ENCODE measurements at places on chromosomes 12 and 14.

DNA sequence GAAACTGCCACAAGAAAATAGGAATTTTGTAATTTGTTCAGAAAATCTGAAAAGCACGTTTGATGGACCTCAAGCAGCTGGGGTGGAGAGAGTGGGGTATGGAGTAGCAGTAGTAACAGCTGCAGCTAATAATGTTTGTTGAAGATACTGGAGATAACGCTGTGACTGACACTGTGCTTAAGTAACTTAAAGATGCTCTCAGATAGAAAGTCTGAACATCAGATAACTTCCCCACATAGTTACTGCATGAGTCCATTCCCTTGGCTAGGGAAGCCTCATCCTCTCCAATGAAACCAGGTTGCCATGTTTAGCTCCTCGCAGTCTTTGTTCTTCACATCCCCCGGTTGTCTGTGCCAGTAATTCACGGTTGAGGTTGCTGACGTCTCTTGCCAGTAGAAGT is 24.9 kb downstream of the RMST start:
- DNase-seq, result no peak

DNA sequence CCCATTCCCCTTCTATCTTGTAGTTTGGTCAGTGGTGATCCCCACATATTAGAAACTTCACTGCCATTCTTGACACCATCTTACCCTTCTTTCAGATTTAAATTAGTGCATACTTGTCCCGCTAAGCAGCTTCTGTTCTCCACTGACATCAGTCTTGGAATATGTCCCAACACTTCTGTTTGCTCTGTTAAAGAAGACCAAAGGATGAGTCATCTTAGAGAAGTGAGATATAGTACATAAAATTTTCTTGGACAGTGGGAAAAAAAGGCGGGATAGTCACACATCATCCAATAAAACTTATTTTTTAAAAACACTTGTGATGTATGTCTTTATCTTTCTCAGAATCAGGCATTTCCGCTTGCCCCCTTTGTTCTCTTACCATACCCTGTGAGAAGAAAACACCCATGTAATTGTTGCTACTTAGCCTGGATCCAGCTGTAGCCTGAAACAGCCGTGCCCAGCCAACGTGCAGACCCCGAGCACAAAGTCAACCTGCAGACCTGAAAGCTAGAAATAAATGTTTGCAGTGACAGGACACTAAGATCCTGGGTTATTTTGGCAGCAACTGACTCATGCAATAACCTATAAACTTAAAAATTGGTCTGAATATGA is 100.1 kb upstream of the PDE3A start:
- DNase-seq, result no peak

- no peak for DNase-seq
These were observed 142.0 kb downstream of the KTN1 start for GRCh38 chr14:55722054-55722453.

DNA sequence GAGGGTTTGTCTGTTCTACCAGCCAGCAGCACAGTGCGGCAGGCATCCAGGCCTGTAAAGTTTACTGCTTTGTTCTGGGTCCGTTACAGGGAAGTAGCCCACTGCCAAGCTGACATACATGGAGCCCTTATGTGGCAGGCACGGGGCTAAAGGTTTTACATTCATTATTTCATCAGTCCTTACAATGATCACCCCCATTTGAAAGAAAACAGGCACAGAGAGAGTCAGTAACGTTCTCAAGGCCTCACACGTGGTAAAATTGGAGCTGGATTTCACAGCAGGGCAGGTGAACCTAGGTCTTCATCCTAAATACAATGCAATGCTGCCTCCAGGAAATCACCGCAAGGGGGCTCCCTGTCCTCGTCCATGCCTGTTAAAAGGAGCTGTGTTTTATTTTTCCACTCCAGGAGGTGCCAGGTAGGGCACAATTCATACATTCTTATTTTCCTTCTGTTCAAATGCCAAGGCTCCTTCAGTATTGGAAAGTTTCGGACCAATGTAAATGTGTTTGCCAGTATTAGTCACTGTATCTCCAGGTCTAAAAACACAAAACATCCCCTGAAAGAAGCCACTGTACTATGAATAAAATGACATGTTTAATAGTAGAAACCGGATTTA is 172.2 kb upstream of the GZMB start:
- DNase-seq, result no peak

DNA sequence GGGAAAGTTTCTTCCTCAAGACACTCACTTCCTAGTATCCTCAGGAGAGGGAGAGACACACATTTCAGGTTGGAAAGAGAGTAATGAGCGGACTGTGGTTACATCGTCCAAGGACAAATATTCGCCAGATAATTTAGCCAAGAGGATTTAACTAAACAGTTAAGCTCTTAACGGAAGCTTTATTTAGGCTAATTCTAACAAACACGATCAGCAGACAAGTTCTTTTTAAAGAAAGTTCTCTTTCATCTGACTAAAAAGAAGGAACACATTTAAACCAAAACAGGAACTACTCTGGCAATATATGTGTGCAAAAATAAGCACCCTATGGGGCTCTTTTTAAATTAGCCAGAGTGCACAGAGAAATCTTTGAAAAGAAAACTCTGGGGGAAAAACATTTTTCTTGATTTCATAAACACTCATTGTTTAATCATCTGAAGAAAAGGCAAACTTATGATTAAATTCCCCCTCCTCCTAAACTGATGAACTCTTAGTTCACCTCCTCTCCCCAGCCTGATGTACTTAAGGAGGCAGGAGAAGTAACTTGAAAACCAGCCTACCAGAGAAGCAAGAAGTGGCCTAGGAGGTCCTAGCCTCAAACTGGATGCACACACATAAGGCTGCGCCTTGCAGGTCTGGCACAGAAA is 13.3 kb upstream of the BTG1 start:
- DNase-seq, result no peak

GRCh38 chr14:29548948-29549370 is 378.7 kb downstream of the PRKD1 start:
- DNase-seq, result no peak

GRCh38 chr14:105055334-105055733 is 9.9 kb downstream of the GPR132 start:
- DNase-seq, result no peak

DNA sequence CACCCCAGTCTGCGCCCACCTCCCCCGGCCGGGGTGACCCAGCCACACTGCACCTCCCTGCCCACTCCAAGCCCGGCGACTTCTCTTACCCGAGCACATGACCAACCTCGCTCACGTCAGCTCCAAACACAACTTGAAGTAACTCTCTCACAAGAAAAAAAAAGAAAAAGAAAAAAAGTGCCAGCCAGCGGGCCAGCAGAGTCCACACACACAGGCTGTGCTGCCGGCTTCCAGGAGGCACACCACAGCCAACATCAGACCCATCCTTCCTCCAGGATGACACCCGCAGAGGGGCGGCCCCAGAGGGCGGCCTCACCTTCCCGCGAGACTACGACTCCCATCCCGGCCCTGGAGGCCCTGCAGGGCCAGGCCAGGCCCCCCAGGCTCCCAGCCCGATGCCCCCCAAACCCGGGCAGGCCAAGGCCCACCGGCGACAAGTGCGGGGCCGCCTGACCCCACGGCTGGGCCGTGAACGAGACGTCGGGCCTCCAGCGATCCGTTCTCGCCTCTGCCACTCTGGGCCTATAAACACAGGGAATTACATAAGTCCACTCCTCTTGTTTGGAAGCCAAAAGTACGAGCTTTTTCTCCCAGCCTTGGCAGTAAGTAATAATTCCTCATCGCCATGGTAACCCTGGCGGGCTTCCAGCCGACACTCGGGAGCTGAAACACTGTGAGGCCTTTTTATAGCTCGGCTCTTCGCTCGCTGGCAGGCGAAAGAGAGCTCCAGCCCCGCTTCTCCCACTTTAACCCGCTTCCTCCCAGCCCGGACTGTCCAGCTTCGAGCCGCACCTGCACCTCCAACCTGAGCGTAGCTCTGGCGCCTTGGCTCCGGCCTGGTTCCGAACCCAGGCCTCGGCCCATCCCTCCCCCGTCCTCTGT is 49.1 kb downstream of the NCOR2 start:
- no peak for DNase-seq

DNA sequence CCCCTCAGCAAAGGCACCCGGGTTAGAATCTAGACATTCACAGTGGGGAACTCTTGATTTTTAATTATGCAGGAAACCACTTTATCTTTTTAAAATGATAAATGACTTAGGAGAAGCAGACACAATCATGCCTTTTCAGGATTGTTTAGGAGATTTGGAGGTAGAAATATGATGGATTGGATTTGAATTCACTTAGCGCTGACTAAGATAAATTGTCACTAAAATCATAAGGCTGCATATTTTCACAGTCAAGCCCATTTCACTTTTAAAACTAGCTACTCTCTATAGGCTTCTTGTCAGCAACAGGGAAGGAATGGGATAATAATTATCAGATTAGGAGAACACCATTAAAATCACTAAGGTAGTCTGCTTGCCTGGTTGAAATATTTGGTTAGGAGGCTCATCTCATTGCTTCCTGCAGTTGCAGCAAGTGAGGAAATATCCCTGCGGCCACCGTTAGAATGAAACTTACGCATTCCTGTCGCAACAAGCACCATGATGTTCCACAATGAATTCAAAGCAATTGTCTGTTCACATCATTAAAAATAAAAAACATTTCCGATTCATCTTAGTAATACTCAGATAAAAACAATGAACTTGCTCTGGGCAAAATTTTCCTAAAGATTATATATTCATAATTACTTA is 31.9 kb downstream of the DACT1 start:
- no peak for DNase-seq

DNA sequence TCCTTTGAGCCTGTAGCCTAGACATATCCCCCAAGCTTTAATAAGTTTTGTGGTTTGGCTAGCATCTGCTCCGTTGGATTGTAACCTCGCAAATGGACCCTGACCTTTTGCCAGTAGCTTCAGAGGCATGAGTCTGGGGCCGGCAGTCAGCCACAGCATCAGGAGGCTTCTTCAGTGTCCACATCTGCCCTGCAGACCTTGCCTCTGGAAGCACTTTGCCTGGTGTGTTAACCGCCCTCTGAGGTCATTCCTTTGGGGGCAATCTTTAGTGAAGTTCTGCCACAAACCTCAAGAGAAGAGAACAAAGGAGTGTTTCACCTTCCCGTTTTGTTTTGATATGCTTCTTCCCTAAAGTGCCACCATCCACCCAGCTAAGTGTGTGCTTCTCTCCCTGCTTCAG is 71.4 kb downstream of the GNS start:
- DNase-seq, result no peak

DNA sequence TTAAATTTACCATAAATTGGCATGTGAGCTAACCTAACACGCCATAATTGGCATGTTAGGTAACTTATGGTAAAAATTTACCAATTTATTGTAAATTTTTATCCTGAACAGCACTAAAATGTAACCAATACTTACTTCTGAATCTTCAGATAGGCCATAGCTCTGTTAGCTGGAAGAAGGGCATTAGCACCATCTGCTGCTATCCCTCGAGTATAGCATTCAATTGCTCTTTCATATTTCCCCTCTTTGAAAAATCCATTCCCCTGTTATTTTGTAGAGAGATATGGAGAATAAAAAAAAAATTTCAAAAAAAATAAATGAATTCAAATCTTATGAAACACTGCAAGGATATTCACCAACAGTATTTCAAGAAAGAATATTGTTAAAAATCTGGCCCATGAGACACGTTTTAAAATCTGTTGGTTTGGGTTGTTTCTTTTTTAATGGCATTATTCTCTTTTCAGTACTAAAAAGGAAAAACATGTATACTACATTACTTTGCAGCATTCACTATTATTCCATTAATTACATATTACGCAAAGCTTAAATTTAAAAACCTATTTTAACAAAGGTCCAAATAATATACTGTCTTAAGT is 19.1 kb downstream of the RPAP3 start:
- DNase-seq, result no peak

- no peak for DNase-seq
These were observed at the start of gene SMOC1 for GRCh38 chr14:69879175-69880043. Gene SMOC1 (plus strand): TSS chr14:69879416. CDS start chr14:69879679, 263 bp downstream.

GRCh38 chr12:26272851-26273250 is 77.5 kb downstream of the SSPN start:
- no peak for DNase-seq

- no peak for DNase-seq
These were observed 77.5 kb upstream of the RMST start for GRCh38 chr12:97385121-97385520.

- no peak for DNase-seq
These were observed 51.3 kb upstream of the NPFF start for GRCh38 chr12:53558631-53559030.

DNA sequence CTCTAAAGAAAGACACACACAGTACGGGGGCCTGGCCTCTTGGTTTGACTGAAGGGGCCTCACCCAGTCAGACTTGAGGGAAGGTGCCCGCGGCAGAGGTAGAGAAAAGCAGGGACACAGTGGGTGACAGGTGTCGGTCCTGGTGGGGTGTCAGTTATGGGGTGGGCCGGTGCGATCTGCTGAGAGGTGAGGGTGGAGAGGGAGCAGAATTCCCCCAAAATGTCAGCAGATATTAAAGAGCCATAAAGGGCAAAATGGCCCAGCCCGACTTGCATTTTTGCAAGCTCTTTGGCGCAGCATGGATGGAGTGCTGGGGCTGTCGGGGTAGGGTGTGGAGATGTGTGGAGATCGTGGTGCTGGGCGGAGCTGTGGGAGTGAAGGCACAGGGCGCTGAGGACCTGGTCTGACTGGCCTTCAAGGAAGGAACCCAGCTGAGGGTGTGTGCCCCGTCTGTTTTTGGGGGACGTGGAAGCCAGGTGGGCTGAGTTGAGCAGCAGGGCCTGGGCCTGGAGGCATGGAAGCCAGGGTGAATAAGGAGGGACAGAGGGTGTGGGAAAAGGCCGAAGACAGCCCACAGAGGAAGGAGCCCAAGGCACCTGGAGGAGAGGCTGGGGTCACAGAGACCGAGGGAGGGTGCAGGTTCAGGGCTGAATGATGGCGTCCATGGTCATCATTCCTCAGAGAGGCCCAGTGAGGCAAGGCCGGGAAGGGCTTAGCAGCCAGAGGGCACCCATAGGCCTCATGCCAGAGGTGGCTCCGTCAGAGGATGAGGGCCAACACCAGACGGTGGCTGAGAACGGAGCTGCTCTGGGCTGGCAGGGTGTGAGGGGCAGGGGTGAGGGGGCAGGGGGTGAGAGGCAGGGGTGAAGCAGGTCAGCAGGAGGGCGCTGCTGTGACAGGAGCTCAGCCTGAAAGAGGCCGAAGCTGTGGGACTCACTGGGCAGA is 48.2 kb upstream of the DYNC1H1 start:
- no peak for DNase-seq

- DNase-seq, result no peak
These were observed 40.1 kb downstream of the PTGER2 start for GRCh38 chr14:52354242-52354641.

GRCh38 chr14:29545714-29546113 is 381.9 kb downstream of the PRKD1 start:
- DNase-seq, result no peak

GRCh38 chr14:103828315-103828967 is 18.9 kb downstream of the PPP1R13B start:
- DNase-seq, result no peak

- DNase-seq, result no peak
These were observed 112.3 kb upstream of the KRR1 start for GRCh38 chr12:75623631-75624154.

Data from stimulated activated CD4-positive, alpha-beta T cell treated with anti-CD3 and anti-CD28 coated beads, TNF-alpha, amount 100 ng/mL, for 1 hour (primary cell).